Posterior vena cava (tissue), 2 donors: ENCODE measurements at places on chromosomes 4 and X. TPM values are rescaled to one million over a fixed set of nuclear protein-coding genes. Genes with fewer than 3 reads are reported as not detected.

LANCL3 gene
- 0.38 TPM for total RNA-seq

BEX5 gene
- 3.0 TPM for total RNA-seq

FGFBP2 gene
- total RNA-seq, result 1.8 TPM

MGAT4D gene
- not detected for total RNA-seq

NPY1R gene
- 147 TPM for total RNA-seq

IDH3G gene
- 44.1 TPM for total RNA-seq

GLRA2 gene
- total RNA-seq, result not detected

PDCL2 gene
- not detected for total RNA-seq

C4orf50 gene
- total RNA-seq, result not detected

SSX4B gene
- not detected for total RNA-seq

SATL1 gene
- total RNA-seq, result not detected

TACC3 gene
- total RNA-seq, result 9.3 TPM

CLDN34 gene
- not detected for total RNA-seq

MAGEE1 gene
- 2.6 TPM for total RNA-seq

BMP3 gene
- 0.29 TPM for total RNA-seq

TCEAL7 gene
- 7.5 TPM for total RNA-seq

MTNR1A gene
- total RNA-seq, result not detected

UGT2A3 gene
- total RNA-seq, result not detected

TMEM154 gene
- total RNA-seq, result 1.5 TPM

NXF2B gene
- total RNA-seq, result not detected

GRPR gene
- 0.19 TPM for total RNA-seq

QRFPR gene
- total RNA-seq, result not detected

MGARP gene
- 2.1 TPM for total RNA-seq

ZNF157 gene
- 0.19 TPM for total RNA-seq

GPR34 gene
- total RNA-seq, result 35.4 TPM

SCML2 gene
- 3.0 TPM for total RNA-seq

CWH43 gene
- total RNA-seq, result not detected

RBMXL3 gene
- total RNA-seq, result not detected

NDNF gene
- 4.6 TPM for total RNA-seq

TXK gene
- total RNA-seq, result 2.6 TPM
